NCI-H1092 (cell line): ENCODE measurements at places on chromosomes 6 and 20.

DNA sequence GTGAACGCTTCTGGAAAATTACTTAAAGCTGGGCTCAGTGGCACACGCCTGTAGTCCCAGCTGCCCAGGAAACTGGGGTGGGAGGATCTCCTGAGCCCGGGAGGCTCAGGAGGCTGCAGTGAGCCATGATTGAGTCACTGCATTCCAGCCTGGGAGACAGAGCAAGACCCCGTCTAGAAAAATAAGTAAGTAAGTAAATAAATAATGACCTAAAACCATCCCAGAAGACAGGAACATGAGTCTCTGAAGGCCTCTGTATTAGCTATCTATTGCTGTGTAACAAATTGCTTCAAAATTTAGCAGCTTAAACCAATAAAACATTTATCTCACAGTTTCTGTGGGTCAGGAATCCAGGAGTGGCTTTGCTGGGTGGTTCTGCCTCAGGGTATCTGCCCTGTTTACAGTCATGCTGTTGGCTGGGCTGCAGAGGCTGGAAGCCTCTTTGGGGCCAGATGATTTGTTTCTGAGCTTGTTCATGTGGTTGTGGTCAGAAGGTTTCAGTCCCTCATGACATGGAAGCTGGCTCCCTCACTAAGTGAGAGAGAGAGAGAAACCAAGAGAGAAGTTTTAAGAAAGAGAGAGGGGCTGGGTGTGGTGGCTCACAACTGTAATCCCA lies 48.4 kb upstream of the NCOA3 start:
- DNase-seq, result no peak

DNA sequence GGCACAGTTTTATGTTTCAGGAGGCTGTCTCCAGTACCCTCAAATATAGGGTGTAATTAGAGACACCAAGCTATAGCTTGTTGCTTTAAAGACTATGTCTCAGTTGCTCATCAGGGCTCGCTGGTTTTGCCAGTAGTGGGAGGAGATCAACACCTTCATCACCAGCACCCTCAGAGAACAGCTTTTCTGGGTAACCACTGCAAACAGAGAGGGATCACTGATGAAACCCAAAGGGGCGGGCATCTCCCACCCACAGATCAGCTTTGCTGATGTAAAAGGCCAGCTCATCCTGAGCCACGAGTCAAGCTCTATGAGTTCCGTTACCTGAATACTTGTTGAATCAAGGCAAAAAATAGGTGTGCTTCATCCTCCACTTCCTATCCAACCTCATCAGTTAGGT lies 187.7 kb downstream of the AIG1 start:
- DNase-seq, result no peak

DNA sequence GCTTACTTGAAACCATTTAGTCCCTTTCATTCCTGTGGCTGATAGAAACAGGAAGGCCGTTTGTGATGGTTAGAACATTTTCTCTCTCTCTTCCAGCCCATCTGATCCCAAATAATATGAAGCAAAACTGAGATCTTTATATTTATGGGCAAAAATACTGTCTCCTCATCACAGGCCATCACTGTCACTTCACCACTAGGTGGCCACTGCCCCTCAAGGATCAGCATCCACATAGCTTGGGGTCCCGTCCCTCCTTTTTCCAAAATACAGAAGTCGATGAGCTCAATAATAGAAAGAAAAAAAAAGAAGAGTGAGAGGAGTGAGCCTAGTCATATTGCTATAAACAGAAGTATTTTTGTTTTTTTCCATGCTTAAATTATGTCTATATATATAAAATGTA lies 46.4 kb upstream of the LAMP5 start:
- no peak for DNase-seq

- DNase-seq, result no peak
These were observed 17.0 kb upstream of the CD109 start for GRCh38 chr6:73679009-73679408.

DNA sequence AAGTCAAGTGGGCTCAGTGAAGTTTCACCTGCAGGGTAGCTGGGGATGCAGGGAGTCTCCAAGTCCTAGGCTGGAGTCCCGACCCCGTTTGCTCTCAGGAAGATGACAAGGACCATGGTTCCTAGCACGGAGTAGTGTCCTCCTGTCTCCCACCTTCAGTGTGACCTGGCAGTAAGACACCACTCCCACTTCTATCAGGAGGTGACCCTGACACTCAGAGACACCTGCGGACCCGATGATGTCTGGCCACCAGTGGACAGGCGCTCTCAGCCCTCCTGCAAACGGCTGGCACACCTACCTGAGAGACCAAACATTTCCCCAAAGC lies 1.1 kb downstream of the SOD2 start:
- no peak for DNase-seq

DNA sequence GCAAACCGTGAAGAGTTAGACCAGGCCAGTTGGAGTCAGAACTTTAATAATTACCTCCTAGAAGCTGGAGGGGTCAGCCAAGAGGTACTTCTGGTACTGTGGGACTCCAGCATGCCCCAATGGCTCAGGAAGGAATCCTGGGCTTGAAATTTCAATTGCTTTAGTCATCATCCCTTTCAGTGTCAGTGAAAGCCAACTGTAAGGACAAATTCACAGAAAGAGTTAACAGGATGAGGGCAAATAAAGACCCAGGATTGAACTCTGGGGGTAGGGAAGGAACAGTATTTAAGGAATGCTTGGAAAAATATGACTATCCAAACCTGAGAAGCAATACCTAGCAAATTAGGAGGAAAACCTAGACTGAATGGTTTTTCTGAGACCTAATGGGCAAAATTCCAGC lies 735.1 kb upstream of the MARCKS start:
- no peak for DNase-seq

DNA sequence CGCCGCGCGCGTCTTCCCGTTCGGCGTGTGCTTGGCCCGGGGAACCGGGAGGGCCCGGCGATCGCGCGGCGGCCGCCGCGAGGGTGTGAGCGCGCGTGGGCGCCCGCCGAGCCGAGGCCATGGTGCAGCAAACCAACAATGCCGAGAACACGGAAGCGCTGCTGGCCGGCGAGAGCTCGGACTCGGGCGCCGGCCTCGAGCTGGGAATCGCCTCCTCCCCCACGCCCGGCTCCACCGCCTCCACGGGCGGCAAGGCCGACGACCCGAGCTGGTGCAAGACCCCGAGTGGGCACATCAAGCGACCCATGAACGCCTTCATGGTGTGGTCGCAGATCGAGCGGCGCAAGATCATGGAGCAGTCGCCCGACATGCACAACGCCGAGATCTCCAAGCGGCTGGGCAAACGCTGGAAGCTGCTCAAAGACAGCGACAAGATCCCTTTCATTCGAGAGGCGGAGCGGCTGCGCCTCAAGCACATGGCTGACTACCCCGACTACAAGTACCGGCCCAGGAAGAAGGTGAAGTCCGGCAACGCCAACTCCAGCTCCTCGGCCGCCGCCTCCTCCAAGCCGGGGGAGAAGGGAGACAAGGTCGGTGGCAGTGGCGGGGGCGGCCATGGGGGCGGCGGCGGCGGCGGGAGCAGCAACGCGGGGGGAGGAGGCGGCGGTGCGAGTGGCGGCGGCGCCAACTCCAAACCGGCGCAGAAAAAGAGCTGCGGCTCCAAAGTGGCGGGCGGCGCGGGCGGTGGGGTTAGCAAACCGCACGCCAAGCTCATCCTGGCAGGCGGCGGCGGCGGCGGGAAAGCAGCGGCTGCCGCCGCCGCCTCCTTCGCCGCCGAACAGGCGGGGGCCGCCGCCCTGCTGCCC lies 1.1 kb downstream of the SOX4 start:
- DNase-seq, result no peak

DNA sequence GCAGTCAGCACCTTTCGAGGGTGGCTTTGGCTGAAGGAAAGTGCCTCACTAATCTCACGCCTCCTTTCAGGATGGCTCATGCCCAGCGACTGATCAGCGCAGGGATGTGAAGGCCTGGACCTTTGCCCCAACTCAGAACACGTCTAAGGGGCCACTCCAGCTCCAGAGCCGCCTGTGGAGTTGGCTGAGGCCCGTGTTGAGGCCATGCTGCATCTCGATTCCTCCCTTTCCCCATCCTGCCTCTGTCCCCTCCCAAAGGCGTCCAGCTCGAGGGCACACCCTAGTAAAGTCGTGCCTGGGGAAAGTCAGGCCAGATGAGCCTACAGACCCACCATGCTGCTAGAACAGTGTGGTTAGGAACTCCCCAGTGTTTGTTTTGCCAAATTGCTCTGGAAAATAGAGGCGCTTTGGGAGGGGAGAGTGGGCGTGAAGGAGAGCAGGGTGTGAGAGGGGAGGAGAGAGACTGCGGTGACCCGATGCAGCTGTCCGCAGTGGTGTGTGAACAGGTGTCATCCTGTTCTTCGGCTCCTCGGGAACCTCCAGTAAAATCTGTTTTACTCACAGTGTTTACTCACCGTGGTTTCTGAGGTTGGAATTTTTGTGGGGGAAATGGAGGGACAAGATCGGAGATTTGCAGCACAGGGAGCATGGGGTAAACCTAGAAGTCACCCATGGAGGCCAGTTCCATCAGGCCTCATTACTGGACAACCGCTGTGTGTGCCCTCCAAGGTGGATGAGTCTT lies 85.0 kb upstream of the PMEPA1 start:
- DNase-seq, result no peak

DNA sequence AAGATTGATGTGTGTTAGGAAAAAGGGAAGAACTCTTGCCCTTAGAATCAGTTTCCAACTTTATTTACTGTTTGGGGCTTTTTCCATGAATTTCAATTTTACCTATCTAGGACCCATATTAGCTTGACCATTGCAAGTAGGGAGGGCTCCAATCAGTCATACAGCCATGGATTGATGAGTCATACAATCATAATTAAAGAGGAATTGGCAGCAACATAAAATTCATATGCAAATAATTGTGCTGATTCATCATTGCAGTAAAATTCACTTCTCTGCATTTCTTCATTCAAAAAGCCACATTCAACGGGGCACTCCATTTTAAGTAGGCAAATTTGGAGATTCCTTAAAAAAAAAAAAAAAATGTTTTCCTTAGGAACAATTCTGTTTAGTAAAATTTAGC lies 1016.4 kb downstream of the KIF16B start:
- DNase-seq, result no peak

GRCh38 chr20:51386586-51386985 lies 155.9 kb downstream of the NFATC2 start:
- DNase-seq, result no peak

DNA sequence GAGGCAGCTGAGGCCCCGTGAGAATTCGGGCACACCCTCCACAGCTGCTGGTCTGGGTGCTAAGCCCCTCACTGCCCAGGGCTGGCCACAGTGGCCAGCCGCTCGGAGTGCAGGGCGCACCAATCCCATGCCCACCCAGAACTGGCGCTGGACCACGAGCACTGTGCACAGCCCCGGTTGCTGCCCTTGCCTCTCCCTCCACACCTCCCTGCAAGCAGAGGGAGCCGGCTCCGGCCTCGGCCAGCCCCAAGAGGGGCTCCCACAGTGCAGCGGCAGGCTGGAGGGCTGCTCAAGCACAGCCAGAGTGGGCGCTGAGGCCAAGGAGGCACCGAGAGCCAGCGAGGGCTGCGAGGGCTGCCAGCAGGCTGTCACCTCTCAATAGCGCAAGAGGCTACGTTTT lies 35.0 kb downstream of the CGA start:
- DNase-seq, result no peak

DNA sequence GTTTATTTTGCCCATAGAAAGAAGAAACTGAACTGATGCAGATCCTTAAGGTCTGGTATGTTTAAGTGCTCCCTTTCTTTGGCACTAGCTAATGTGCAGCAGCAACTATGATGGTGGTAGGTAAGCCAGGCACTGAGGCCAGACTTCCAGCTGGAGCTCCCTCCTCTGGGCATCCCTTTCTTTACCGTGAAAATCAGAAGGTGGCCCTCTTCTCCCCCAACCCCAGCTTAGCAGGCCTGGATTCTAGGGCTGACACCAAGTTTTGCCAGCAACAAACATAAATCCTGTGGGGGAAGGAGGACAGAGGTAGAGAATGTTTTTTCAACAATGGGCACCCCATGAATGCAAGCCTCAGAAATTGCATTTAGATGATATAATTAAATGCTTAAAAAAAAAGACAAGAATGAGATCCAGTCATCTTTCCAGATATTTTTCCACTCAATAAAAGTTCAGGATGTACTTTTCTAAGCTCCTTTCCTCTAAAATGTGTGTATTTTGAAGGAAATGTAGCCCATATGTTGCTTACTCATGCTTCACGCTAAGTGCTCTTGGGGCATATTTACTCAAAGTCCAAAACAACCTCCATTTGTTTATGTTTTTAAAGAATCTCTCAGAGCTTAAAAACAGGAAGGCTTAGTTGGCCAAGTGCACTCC lies 123.9 kb upstream of the NXT1 start:
- no peak for DNase-seq

DNA sequence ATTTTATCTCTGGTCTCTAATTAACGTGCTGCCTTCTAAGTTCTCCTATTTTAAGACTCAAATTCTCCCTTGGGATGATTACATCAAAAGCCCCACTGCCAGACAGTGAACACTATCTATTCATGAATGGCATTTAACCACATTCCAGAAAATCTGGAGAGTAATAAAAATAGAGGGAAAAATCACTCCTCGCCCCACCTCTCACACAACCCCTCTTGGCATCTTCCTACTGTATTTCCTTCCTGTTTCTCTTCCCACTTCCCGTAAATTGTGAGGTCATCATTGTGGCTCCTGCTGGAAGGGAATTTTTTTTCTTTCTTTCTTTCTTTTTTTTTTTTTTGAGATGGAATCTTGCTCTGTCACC lies 31.5 kb downstream of the RAB44 start:
- DNase-seq, result no peak

- DNase-seq, result no peak
These were observed 145.1 kb downstream of the CLIC5 start for GRCh38 chr6:45870531-45870930.

DNA sequence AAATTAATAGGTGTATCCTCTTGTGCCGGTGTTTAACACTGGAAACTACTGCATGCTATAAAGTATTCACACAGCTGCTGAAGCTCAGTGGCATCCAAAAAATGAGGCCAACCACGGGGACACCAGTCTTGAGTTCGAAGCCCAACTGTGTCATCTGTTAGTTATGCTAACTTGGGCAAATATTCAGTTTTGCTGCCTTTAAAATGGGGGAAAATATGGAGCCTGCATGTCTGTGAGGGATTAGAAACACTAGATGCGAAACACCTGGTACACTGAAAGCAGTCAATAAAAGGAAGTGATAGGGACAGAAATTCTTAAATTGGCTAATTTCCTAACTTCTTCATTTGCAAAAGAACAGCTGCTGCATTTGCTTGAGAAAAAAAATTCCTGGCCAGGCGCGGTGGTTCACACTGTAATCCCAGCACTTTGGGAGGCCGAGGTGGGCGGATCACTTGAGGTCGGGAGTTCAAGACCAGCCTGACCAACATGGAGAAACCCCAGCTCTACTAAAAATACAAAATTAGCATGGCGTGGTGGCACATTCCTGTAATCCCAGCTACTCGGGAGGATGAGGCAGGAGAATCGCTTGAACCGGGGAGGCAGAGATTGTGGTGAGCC lies 36.6 kb upstream of the MLIP start:
- DNase-seq, result no peak

DNA sequence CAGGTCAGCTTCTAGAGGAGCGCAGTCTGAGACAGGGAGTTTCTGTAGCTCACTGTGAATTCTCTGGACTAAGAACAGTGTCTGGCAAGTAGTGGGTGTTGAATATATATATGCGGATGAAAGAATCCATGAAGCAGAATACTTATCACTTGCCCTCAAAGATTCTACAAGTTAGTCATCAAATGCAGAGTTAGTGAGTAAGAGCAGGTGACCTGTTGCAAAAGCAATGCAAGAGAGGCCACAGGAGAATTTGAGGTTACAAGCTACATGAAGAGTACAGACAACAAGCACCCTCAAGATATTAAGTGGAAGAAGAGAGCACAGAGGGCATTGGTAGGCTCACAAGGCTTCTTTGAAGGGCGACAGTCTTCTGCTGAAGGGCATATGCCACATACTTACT lies 103.4 kb upstream of the BTBD3 start:
- no peak for DNase-seq

- DNase-seq, result no peak
These were observed 79.7 kb upstream of the JARID2 start for GRCh38 chr6:15166121-15166520.
